Endothelial cell (in vitro differentiated cells): ENCODE measurements at places on chromosomes 1 and 21. TPM values are rescaled to one million over a fixed set of nuclear protein-coding genes. Genes with fewer than 3 reads are reported as not detected.

The ANKRD45 gene
- total RNA-seq = 1.3 TPM

The CDA gene
- total RNA-seq = 1.1 TPM

The C1orf116 gene
- total RNA-seq = 0.08 TPM

The TSEN15 gene
- 19.6 TPM for total RNA-seq

The PPOX gene
- total RNA-seq = 39.0 TPM

The CDC20 gene
- total RNA-seq = 24.3 TPM

The LCE2A gene
- total RNA-seq = not detected

The ACTA1 gene
- 1.5 TPM for total RNA-seq

The TMEM61 gene
- not detected for total RNA-seq

The NCF2 gene
- 0.67 TPM for total RNA-seq

The MEX3A gene
- total RNA-seq = 63.9 TPM

The VHLL gene
- not detected for total RNA-seq

The STUM gene
- 0.08 TPM for total RNA-seq

The LCE6A gene
- total RNA-seq = not detected

The SMPDL3B gene
- total RNA-seq = 3.3 TPM

The SPSB1 gene
- total RNA-seq = 8.1 TPM

The FNDC5 gene
- 5.5 TPM for total RNA-seq

The SYT2 gene
- 0.33 TPM for total RNA-seq

The FCRL6 gene
- total RNA-seq = not detected

The UBL4B gene
- total RNA-seq = not detected

- peaks cover 10% of the 10 kb centered on the region for H3K27me3 ChIP-seq
- no peak for DNase-seq
- peaks cover 43% of the 10 kb centered on the region for H3K36me3 ChIP-seq
- H3K27ac ChIP-seq = no peak overlapping the region
Observed at GRCh38 chr1:149923626-149924025, 4.0 kb downstream of the SF3B4 start.

DNA sequence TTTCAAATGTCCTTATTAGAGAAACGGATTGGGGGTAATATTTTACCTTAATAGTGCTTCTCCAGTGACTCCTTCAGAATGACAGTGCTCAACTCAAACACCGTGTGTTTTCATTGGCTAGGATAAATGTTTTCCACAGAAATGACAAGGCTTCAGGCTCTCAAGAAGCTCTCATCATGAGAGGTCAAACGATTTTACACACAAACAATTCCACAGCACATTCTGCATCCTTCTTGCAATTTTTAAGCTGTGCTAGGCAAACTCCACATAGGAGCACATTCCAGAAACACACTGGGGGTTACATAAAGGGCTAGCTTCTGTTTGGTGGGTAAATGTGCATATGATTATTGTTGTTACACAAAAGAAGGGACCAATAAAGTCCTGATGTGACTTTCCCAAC is 75.5 kb upstream of the IPO9 start:
- no peak overlapping the region for H3K27ac ChIP-seq
- peaks cover 25% of the 10 kb centered on the region for H3K4me1 ChIP-seq
- no peak overlapping the region for H3K4me3 ChIP-seq

- peaks cover 26% of the 10 kb centered on the region for H3K36me3 ChIP-seq
- no peak overlapping the region for H3K27ac ChIP-seq
- peaks cover 4% of the 10 kb centered on the region for H3K27me3 ChIP-seq
- H3K4me1 ChIP-seq = peaks cover 35% of the 10 kb centered on the region
- H3K4me3 ChIP-seq = peak overlapping the region; percentile 15
Observed at GRCh38 chr21:37060296-37060695, 12.6 kb downstream of the PIGP start.

- no peaks in the 10 kb centered on the region for H3K27me3 ChIP-seq
- no peak overlapping the region for H3K27ac ChIP-seq
- DNase-seq = no peak
- no peaks in the 10 kb centered on the region for H3K36me3 ChIP-seq
- H3K4me3 ChIP-seq = no peak overlapping the region
Observed at GRCh38 chr1:78607334-78607927, 12.8 kb upstream of the IFI44L start.

GRCh38 chr1:244945109-244945671 is 80.8 kb upstream of the HNRNPU start:
- H3K36me3 ChIP-seq = no peaks in the 10 kb centered on the region
- H3K4me3 ChIP-seq = no peak overlapping the region
- H3K27ac ChIP-seq = no peak overlapping the region
- H3K4me1 ChIP-seq = no peaks in the 10 kb centered on the region
- no peak for DNase-seq

DNA sequence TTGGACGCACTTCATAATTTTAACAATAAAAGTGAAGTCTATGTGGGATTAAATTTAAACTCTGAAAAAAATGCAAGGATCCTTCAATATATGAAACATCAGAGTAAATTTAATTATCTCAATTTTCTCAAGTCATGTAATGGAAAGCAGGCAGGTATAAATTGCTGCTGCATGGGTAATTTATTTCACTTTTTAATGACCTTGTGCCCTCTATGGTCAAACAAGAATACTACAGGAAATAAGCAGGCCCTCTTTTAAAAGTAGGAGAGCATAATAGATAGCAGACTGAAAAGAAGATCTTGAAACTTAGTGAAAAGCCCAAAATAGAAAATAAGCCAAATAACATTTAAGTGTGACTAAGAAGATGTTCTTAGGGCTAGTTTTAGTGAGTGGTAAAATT is 22.9 kb downstream of the BCAS2 start:
- H3K4me1 ChIP-seq = no peaks in the 10 kb centered on the region
- H3K4me3 ChIP-seq = no peak overlapping the region
- H3K27me3 ChIP-seq = no peaks in the 10 kb centered on the region
- no peak overlapping the region for H3K27ac ChIP-seq
- no peaks in the 10 kb centered on the region for H3K36me3 ChIP-seq

- H3K4me1 ChIP-seq = peaks cover 17% of the 10 kb centered on the region
- H3K36me3 ChIP-seq = no peaks in the 10 kb centered on the region
- H3K27ac ChIP-seq = no peak overlapping the region
Observed at GRCh38 chr1:48524892-48525467, 53.0 kb upstream of the SPATA6 start.

DNA sequence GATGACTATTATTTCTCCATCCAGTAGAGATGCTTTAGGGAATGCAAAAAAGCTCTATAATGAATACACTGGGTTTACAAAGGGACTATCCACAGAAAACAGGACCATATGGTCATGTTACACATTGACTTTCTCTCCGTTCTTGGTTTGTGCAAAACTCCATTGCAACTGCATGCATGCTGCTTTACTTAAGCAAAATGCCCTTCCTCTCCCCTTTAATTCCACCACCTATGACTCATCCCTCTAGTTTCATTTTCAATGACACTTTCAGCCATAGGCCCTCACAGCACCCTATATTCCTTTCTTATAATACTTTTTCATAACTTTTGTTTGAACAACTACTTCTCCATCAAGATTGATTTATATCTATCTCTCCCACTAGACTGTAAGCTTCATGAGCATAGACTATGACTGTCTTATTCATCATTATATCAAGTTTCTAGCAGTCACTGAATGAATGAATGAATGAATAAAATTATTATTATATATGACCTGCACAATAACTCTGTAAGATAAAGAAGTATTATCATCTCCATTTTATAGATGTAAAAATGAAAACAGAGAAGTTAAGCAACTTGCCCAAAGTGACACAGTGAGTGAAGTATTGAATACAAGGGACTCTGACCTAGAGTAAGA is 248.9 kb downstream of the PLPP3 start:
- H3K27ac ChIP-seq = no peak overlapping the region
- no peak for DNase-seq
- no peaks in the 10 kb centered on the region for H3K27me3 ChIP-seq
- H3K4me3 ChIP-seq = no peak overlapping the region

- no peak for DNase-seq
- no peak overlapping the region for H3K4me3 ChIP-seq
- no peaks in the 10 kb centered on the region for H3K27me3 ChIP-seq
- no peak overlapping the region for H3K27ac ChIP-seq
Observed at GRCh38 chr1:152186556-152187285, 27.7 kb upstream of the RPTN start.

GRCh38 chr1:56780826-56781225 is 38.4 kb downstream of the FYB2 start:
- no peaks in the 10 kb centered on the region for H3K4me1 ChIP-seq
- peaks cover 1% of the 10 kb centered on the region for H3K27me3 ChIP-seq
- H3K4me3 ChIP-seq = no peak overlapping the region
- no peak overlapping the region for H3K27ac ChIP-seq
- DNase-seq = no peak

- DNase-seq = no peak
- H3K27ac ChIP-seq = peak overlapping the region; percentile 75
- peaks cover 1% of the 10 kb centered on the region for H3K27me3 ChIP-seq
- H3K36me3 ChIP-seq = no peaks in the 10 kb centered on the region
Observed at GRCh38 chr1:108871050-108871724, 5.6 kb upstream of the GPSM2 start.

- no peak overlapping the region for H3K4me3 ChIP-seq
- no peaks in the 10 kb centered on the region for H3K36me3 ChIP-seq
- peaks cover 2% of the 10 kb centered on the region for H3K27me3 ChIP-seq
- peaks cover 18% of the 10 kb centered on the region for H3K4me1 ChIP-seq
Observed at GRCh38 chr1:153696741-153697140, 18.3 kb downstream of the NPR1 start.

DNA sequence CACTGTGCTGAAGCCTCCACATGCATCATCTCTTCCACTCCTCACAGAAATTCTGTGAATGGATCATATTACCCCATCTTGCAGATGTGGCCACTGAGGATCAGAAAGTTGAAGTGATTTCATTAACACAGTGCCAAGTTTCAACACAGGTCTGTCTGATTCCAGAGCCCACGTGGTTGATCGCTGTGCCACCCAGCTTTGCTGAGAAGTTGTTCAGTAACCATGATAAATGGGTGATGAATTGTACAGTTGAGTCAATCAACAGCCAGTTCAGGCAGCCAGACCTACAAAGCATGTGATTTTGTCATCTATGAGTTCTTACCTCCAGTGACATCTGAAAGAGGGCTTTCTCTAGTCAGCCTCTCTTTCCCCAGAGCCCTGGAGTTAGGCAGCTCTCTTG is 61.8 kb upstream of the GRHL3 start:
- H3K27me3 ChIP-seq = peaks cover under 1% of the 10 kb centered on the region
- peaks cover under 1% of the 10 kb centered on the region for H3K36me3 ChIP-seq
- no peak overlapping the region for H3K27ac ChIP-seq
- no peak for DNase-seq

DNA sequence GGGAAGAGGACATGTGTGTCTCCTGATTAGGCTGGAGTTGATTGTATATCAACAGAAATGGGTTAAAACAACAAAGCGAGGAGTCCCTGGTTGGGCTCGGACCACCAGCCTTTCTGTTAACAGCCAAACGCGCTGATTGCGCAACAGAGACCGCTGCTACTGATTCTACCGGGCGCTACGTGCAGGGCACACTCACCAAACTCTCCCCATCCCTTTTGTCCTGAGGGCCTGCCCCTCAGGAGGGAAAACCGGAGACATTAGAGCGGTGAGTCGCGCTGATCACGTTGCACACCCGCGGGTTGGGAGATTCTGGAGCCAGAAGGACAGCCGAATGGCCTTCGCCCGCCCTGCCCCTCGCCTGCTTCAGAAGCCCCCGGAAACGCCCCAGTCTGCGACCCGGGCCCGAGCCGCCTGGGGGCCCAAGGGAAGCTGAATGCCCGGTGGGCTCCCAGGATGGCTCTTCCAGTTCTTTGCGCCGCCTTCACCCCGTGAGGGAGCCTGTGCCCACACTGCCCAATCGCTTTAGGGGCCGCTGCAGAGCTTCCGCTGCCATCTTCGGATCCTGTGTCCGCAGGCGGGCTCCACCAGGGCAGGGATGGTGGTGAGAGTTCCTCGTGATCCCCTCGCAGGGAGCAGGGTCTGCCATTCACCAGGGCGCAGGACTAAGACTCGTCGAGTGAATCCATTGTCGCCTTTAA is 165.4 kb upstream of the NBPF11 start:
- H3K4me1 ChIP-seq = peaks cover 21% of the 10 kb centered on the region
- no peak for DNase-seq
- H3K36me3 ChIP-seq = no peaks in the 10 kb centered on the region
- peaks cover 8% of the 10 kb centered on the region for H3K27me3 ChIP-seq
- H3K27ac ChIP-seq = no peak overlapping the region

GRCh38 chr1:41670217-41670957 is 185.9 kb upstream of the EDN2 start:
- H3K27me3 ChIP-seq = peaks cover 10% of the 10 kb centered on the region
- peaks cover 9% of the 10 kb centered on the region for H3K4me1 ChIP-seq
- no peaks in the 10 kb centered on the region for H3K36me3 ChIP-seq
- DNase-seq = no peak
- no peak overlapping the region for H3K4me3 ChIP-seq
- H3K27ac ChIP-seq = no peak overlapping the region

- no peak for DNase-seq
- peaks cover 8% of the 10 kb centered on the region for H3K27me3 ChIP-seq
- H3K27ac ChIP-seq = no peak overlapping the region
- no peaks in the 10 kb centered on the region for H3K4me1 ChIP-seq
- no peak overlapping the region for H3K4me3 ChIP-seq
Observed at GRCh38 chr1:20476265-20477038, 9.6 kb downstream of the CAMK2N1 start.

DNA sequence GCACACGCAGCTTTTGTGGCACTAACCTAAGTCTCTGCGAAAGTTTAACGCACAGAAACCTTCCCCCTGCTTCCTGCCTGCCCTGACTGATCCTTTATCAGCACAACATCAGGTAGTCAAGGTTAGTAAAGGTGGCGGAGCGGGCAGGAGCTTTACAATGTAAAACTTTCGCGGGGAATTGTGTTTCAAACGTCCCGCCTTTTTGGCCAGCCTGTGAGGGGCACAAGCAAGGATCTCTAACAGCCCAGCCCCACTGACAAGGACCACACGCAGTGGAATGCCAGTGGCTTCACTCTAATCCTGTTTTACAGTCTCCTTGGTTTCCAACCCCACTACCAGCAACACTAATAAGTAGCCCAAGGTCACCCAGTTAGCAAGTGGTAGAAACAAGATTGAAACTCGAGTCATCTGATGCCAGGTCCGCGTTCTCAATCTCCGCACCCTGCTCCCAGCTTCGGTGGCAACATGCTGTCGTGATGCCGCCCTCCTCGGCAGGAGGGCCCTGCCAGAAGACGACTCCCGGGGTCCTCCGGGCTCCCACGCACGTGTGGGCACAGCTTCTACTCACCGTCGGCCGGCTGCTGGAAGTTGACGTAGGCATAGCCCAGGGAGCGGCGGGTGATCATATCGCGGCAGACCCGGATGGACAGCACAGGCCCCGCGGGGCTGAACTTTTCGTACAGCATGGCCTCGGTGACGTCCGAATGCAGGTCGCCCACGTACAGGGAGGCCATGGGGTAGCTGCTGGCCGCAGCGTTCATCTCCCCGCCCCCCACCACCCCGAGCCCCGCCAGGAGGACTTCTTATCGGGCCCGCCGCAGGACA is 1.2 kb downstream of the PABPC4 start:
- H3K4me1 ChIP-seq = peaks cover 23% of the 10 kb centered on the region
- peak; percentile 44 for DNase-seq
- H3K27ac ChIP-seq = peak overlapping the region; percentile 70
- peak overlapping the region; percentile 96 for H3K4me3 ChIP-seq
- H3K36me3 ChIP-seq = peaks cover 24% of the 10 kb centered on the region
